Activated CD8-positive, alpha-beta memory T cell treated with anti-CD3 and anti-CD28 coated beads, Interleukin-2, amount 10 ng/mL, durations not matched to agents 7 days and 5 days (primary cell): ENCODE measurements at places on chromosomes 7 and 10. TPM values are rescaled to one million over a fixed set of nuclear protein-coding genes. Genes with fewer than 3 reads are reported as not detected.

BMPR1A gene
- 17.1 TPM for total RNA-seq

LIPJ gene
- not detected for total RNA-seq

VSTM2A gene
- not detected for total RNA-seq

NSMCE4A gene
- total RNA-seq, result 67.1 TPM

PPIA gene
- 1,935 TPM for total RNA-seq

ZNF487 gene
- 2.7 TPM for total RNA-seq
